CD4-positive, alpha-beta T cell treated with Interleukin-15 for 4 hours (primary cell): ENCODE measurements at places on chromosomes 12 and 14.

DNA sequence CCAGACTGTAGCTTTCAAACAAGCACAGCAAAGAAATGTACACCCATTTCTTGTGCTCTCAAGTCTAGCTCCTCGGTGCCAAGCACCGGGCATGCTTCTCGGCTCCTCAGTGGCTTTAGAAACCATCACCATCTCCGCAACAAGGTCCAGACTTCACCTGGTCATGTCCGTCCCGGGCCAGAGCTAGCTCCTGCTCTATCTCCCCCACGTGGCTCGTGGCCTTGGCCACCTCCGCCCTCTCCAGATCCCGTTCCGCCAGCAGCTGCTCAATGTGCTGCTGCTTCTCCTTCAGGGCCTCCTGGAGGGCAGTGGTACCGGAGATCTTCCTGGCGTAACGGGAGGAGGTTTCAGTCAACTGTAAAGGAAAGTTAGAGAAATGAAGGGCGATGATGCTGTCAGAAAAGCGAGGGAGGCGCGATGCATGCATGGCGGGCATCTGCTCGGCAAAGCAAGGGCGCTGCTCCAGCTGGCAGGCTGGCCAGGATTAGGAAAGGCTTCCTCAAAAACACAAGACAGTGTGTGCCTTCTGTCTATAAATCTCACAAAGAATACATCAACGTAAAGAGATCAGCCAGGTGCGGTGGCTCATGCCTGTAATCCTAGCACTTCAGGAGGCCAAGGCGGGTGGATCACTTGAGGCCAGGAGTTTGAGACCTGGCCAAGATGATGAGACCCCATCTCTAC is 67.4 kb downstream of the CLIP1 start:
- no peak for DNase-seq

DNA sequence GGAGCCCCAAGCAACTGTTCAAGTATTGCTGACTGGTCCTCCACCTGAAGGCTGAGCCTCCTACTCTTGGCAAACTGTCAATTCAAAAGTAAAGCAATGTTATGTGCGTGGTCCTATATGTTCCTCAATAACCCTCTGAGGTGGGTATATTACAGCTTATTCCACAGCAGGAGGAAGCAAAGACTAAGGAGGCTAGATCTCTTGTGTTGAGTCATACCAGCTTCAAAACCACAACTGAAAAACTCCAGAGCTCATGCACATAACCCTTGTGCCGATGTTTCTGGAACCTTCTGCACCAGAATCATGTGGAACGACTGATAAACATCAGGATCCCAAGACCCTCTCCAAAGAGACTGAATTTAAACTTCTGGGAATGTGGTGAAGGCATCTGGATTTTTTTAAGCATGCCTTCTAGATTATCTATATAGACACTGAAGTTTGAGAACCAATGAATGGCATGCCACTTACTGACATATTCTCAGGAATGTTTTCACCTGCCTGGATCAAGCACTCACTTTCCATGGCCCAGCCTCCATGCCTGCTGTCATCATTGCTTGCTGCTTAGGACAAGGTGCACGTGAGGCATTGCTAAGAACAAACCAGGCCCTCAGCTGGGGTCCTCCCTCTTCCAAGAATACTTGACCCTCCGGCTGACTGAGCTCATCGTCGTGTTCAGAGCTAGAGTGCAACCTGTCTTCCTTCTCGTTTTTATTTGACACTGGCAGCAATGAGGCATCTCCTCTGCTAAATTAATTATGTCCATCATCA is 194.7 kb downstream of the BCL11B start:
- DNase-seq = no peak

DNA sequence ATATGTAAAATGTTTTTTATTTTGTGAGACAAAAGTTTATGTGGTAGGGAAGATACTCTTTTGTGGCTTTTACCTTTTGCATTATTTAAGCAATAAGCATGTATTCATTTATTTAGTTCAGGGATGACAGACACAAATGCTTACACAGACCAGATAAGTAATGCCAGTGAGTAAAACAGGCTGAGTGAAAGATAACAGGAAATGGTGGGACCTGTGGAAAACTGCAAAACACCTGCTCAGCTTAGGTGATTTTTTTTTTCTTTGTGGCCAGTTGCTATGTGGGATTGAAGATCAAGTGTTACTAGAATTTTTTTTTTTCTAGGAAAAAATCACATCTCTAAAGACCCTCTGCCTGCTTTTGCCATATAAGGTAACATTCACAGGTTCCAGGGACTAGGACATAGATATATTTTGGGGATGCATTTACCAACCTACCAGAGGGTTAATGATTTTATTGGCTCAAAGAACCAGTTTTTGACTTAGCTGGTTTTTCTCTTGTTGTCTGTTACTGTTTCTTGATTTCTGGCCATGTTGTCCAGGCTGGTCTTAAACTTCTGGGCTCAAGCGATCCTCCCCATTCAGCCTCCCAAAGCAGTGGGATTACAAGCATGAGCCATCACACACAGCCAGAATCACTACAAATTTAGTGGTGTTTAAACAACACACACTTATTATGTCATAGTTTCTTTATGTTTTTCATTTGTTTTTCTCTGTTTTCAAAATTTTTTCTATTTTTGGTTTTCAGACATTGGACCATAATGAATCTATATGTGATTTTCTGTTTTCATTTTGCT is 9.8 kb downstream of the PSMA6 start:
- no peak for DNase-seq

- DNase-seq = no peak
These were observed 105.0 kb upstream of the FRMD6 start for GRCh38 chr14:51546603-51547258.

- DNase-seq = no peak
These were observed 65.6 kb upstream of the FERMT2 start for GRCh38 chr14:53016491-53016890.

DNA sequence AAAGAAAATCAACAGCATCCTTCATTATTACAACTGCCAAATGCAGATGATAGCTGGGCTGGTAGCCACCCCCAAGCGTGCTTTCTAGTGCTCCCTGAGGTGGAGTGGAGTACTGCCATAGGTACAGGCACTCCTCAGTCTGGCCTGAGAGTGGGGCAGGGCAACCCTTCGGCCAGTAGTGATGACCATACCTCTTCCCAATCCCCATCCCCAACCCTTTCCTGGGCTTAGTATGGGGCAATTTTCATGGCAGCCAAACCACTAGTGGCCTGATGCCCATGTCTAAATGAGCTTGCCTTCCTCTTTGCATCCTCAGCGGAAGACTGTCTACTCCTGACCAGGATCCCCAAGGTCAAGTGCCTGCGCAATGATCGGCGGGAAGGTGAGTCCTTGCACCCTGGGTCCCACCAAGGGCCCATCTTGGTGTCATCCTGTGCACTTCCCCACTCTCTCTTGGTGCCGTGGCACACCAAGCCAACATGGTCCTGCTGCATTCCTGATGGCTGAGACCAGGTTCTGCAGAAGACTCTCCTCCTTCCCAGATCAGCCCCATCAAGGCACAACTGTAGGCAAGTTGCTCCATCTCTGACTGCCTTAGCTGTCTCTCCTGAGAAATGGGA is 65.8 kb downstream of the GALNT16 start:
- no peak for DNase-seq

DNA sequence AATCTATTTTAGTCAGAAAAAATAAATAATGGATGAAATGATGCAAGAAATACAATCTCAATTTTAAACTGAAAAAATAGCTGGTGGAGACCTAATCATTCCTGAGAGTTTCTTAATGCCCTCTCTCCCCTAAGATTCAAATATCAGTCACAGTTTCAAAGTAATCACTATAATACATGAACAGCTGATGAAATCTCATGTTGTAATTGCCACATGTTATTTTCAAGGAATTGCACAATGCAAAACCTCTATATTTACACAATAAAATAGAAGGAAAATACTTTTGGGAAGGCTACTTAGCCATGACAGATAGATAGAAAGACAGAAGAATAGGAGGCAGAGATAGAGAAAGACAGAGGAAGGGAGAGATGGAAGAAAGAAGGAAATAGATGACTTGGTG is 18.2 kb downstream of the IFNG-AS1 start:
- DNase-seq = no peak

DNA sequence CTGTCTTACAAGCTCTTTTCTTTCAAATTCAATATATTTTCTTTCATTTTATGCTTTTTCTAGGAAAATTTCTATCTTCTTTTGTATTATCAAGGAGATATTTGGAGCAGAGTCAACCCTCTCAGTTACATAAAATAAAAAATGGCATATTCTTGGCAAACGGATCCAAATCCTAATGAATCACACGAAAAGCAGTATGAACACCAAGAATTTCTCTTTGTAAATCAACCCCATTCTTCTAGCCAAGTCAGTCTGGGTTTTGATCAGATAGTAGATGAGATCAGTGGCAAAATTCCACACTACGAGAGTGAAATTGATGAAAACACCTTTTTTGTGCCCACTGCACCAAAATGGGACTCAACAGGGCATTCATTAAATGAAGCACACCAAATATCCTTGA is 20.6 kb downstream of the PIK3C2G start:
- no peak for DNase-seq

DNA sequence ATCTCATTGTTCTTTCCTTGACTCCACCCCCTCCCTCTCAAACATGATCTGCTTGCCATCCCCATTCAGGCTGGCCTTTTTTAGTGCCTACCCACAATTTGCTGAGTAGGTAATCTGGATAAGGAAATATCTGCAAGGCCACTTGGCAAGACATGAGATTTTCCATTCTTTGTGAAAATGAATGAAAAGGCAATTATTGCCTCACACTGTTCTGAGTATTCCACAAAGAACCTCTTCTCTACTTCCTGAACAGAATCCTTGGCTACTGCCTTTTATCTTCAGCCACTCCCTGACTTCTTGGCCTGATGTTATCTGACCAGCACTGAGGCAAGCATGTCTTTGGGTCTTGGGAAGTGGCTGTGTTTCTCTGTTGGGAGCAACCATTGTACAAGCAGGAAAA is 263.2 kb upstream of the ATP2B1 start:
- DNase-seq = no peak

DNA sequence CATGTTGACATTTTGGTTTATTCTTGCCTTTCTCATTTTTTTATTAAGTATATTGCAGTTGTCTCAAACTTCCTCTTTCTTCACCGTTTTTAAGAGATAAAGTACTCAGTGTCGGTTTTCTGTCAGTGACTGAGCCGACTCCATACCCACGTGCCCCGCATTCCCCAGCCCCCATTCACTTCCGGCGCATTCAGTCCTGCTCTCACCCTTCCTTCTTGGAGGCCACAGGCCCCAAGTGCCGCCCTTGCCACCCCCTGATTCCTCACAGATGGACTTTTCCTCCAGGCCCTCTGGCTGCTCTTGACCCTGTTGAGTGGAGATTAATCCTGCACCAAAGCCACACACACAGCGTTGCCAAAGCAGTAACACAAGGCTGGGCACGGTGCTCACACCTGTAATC is 19.1 kb upstream of the DNAH10 start:
- no peak for DNase-seq

DNA sequence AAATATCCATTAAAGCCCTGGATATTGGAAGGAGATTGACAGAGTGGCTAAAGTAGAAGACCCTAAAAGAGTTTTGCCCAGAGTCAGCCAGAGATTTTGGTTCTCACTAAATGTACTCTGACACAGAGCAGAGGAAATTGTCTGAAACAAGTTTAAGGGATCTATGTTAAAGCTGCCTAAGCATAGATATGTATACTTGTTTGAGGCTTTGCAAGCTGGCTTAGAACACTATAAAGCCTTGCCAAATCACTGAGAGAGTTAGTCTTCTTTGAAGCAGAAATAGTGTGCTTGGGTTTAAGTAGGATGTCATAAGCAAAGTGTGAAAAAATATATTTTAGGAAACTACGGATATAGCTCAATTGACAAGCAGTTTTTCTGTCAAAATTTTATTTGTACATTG is 653.5 kb downstream of the FSCB start:
- no peak for DNase-seq

- no peak for DNase-seq
These were observed 266.2 kb downstream of the TMTC2 start for GRCh38 chr12:82952946-82953345.
